ENCODE measurements at places on chromosomes 5 and 9.
A peak's percentile ranks its signal among the peaks of the same experiment; 100 is the strongest.

GRCh38 chr5:139893873-139894272, 98.3 kb downstream of the PSD2 start:
- DNase-seq = no peak

DNA sequence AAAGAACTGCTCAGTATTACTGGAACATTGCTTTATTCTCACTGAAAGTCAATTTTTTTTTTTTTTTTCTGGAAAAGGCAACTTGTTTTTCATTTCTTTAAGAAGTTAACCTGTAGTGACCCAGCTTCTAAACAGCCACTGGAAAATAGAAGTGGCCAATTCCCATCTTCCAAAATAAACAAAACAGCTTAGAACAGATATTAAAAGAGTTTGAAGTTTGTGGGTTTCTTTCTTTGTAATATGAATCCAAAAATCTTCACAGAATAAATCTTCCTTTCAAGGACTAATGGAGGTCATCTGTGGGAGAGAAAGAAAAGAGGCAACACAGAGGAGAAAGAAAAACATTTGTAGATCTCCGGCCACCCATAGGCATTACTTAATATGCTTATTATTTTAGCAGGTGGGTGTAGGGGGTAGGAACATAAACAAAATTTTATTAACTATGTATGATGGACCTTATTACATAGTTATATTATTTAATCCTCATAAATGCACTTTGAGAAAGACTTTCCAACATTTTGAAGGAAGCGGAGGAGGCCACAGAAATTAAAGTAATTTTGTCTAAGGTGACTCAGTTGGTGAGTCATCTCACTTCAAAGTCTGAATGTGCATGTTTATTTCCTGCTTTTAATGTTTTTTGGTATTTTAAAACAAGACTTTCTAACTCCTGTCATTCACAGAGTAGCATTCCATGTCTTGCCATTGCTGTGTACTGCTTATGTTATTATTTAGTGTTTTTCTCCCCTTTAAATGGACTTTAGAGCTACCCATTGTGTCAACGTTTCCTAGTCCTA, 1791.8 kb upstream of the WWC1 start:
- no peak for DNase-seq

DNA sequence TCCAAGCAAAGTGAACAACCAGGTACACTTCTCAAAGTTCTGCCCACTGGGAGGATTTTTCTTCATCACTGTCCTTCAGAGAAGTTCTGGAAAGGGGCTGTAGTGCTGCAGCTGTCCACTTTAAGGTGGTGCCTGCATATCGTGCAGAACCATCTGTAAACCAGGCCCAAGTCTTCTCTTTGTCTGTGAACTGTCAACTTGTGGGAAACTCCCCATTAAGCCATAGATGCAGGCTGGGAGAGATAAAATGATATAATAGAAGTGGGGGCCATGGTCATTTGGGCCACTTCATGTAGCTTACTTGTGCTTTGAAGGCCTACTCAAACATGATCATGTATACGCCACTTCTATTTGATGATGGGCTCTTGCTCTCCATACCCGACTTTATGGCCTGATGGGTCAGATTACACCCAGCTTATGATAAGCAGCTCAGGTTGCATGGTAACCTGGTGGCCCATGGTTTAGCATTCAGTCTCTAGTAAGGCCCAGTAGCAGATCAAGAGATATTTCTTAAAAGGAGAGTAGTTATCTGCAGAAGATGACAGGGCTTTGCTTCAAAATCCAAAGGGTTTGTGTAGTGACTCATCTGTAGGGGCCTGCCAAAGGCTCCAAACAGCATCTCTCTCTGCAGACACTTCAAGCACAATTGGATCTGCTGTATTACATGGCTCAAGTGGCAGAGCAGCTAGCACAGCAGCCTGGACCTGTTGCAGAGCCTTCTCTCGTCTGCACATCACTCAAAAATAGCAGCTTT, 15.7 kb upstream of the BTF3 start:
- DNase-seq = no peak

DNA sequence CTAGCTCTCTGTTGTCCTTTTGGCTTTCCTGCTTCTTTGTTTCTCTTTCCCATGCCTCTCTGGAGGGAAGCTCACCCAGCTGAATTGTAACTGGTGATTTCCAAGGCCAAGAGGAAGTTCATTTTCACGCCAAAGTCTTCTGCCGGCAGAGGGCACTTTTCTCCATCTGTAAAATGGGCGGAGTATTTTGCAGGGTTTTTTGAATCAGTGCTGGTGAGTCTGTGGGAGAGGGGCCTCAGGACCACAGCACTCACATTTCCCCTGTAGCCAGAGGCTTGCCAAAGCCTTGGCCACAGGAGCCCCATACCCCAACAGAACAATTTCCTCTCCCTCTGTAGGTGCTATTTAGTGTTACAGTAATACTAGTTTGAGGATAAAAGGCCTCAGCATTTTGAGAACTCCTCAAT, 42.3 kb upstream of the MATR3 start:
- DNase-seq = peak; percentile 16

- no peak for DNase-seq
Observed at GRCh38 chr9:78316166-78316892, 19.4 kb downstream of the PSAT1 start.

GRCh38 chr9:116154334-116154975, 864 bp downstream of the PAPPA start:
- DNase-seq = no peak

GRCh38 chr5:150511578-150512367, 3.8 kb downstream of the NDST1 start:
- DNase-seq = no peak
